ENCODE measurements at places on chromosomes 12 and 14.

DNA sequence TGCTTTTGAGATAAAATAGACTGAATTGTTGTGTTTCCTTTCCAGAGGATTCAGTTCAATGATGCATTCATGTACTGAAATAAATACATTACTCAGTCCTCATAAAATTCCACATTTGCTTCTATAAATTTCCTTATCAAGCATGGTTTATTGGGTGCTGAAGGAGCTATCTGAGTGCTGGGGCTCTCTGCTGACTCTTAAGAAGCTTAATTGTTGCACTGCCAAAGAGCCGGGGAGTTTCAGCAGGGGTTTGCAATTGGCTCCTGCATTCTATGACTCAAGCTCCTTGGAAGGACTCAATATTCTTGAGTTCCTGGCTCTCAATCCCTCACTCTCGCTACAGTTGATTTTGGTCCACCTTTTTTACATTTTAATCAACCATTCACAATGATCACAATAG lies 69.8 kb upstream of the PYGL start:
- no peak overlapping the region for H3K4me3 ChIP-seq
- H3K36me3 ChIP-seq = no peaks in the 10 kb centered on the region
- H3K4me1 ChIP-seq = peaks cover 3% of the 10 kb centered on the region
- no peak overlapping the region for H3K27ac ChIP-seq
- no peak for DNase-seq

- H3K27me3 ChIP-seq = no peaks in the 10 kb centered on the region
- no peak for DNase-seq
- no peaks in the 10 kb centered on the region for H3K4me1 ChIP-seq
- no peak overlapping the region for H3K4me3 ChIP-seq
- H3K27ac ChIP-seq = no peak overlapping the region
Measured at GRCh38 chr12:62762645-62763044, 172.3 kb downstream of the PPM1H start.

GRCh38 chr14:75343911-75344310 lies 65.3 kb downstream of the FOS start:
- H3K4me3 ChIP-seq = no peak overlapping the region
- no peak for DNase-seq
- no peaks in the 10 kb centered on the region for H3K27me3 ChIP-seq
- H3K4me1 ChIP-seq = peaks cover 4% of the 10 kb centered on the region

DNA sequence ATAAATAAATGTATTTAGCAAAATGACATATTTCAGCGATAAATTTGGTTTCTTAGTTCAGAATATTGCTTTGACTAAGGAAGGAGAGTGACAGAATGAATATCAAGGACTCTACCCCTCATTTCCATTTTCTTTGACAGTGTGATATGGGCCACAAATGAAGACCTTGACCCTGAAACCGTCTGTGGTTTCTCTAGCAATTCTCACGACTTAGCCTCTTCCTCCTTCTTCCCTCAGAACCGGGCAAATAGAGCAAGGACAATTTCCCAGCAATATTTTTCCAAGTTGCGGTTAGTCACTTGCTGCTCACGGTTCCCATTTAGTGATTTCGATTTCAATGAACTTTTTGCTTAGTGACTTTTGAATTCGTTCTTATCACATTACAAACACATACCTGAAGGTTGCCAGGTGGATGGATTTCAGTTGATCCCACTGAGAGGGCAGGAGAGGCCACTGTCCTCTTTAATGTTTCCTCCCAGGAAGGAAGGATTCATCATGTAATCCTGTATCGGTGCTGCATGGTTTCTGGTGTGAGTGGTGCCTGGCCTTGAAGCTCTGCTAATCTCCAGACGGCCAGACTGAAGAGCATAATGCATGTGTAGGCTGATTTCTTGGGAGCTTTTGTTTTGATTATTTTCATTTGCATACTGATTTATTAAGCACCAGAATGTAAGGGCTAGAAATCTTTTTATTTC lies 77.6 kb downstream of the CHST11 start:
- H3K27me3 ChIP-seq = no peaks in the 10 kb centered on the region
- no peaks in the 10 kb centered on the region for H3K36me3 ChIP-seq
- H3K27ac ChIP-seq = no peak overlapping the region
- no peak for DNase-seq

GRCh38 chr12:130704606-130705005 lies 11.5 kb downstream of the RIMBP2 start:
- H3K4me1 ChIP-seq = no peaks in the 10 kb centered on the region
- no peaks in the 10 kb centered on the region for H3K36me3 ChIP-seq
- DNase-seq = no peak
- no peak overlapping the region for H3K4me3 ChIP-seq

DNA sequence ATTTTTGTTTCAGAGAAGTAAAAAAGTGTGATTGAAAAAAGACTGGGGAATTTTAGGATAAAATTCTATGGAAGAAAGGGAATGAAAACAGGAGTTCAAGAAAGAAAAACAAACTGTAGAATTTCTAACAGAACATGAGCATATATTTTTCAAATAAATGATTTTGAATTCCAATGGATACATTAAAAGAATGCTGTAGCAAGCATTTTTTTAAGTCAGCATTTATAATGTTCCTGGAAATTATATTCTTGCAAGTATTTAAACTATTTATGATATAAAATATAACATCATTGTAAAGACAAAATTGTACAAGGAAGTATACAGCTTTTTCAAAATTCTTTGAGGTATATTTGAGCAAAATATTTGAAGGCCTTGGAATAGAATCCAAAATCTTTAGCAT lies 450.7 kb downstream of the AEBP2 start:
- H3K36me3 ChIP-seq = no peaks in the 10 kb centered on the region
- H3K27me3 ChIP-seq = no peaks in the 10 kb centered on the region
- DNase-seq = no peak
- no peak overlapping the region for H3K4me3 ChIP-seq

DNA sequence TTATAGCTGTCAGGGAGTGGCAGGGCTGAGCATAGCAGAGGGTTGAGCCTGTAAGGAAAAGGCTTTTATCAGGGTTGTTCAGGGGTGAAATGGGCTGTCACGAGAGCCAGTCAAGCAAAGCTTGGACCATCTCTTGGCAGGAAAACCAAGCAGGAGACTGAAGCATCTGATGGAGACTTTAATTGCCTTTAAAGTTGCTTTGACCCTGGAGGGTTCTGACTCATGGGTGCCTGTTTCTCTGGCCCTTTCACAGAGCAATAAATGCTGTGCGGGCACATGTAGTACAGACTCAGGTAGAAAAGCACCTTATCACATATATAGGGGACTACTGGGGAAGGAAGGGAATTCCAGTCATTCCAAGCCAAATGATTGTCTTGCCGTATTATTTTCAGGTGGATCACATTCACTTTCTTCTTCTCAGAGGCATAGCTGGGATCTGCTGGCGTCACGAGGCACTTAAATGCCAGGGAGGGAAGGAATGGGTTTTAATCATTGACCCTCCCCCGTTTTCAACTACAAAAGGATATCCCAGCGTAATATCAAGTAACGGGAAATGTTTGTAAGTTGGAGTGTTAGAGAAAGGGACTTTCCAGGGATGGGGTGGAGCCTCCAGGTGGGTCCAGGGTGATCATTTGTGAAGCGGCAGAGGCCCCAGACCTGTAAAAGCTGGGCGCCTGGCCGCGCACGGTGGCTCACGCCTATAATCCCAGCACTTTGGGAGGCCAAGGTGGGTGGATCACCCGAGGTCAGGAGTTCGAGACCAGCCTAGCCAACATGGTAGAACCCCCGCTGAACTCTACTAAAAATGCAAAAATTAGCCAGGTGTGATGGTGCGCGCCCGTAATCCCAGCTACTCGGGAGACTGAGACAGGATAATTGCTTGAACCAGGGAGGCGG lies 34.9 kb downstream of the PLEKHD1 start:
- no peaks in the 10 kb centered on the region for H3K27me3 ChIP-seq
- no peak overlapping the region for H3K27ac ChIP-seq
- no peaks in the 10 kb centered on the region for H3K4me1 ChIP-seq
- no peak overlapping the region for H3K4me3 ChIP-seq

GRCh38 chr14:64963611-64964010 lies 8.5 kb downstream of the RAB15 start:
- no peaks in the 10 kb centered on the region for H3K4me1 ChIP-seq
- no peak for DNase-seq
- no peaks in the 10 kb centered on the region for H3K27me3 ChIP-seq
- no peak overlapping the region for H3K27ac ChIP-seq

GRCh38 chr12:98954506-98954905 lies 309.4 kb downstream of the APAF1 start:
- H3K36me3 ChIP-seq = no peaks in the 10 kb centered on the region
- H3K4me3 ChIP-seq = no peak overlapping the region
- H3K27ac ChIP-seq = no peak overlapping the region
- no peak for DNase-seq
- no peaks in the 10 kb centered on the region for H3K4me1 ChIP-seq

DNA sequence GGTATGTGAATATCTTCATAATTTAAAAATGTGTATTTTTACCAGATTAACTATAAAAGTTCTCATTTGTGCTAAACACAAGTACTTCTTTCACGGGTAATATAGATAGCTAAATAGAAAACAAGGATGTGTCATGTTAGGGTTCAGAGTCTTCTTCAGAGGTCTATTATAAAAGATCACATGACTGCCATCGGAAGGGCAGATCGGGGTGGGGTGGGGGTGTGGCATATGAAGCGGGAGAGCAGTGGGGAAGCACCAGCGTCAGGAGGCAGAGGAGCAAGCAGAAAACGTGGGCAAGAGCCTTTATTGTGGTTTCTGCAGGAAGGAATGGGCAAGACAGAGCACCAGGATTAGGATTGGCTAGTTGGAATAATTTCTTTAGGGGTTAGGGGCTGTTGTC lies 63.7 kb upstream of the DNM1L start:
- DNase-seq = no peak

- no peak overlapping the region for H3K4me3 ChIP-seq
- no peaks in the 10 kb centered on the region for H3K36me3 ChIP-seq
- DNase-seq = no peak
- H3K27ac ChIP-seq = no peak overlapping the region
Measured at GRCh38 chr12:25197608-25198007, 2.6 kb downstream of the ETFRF1 start.

DNA sequence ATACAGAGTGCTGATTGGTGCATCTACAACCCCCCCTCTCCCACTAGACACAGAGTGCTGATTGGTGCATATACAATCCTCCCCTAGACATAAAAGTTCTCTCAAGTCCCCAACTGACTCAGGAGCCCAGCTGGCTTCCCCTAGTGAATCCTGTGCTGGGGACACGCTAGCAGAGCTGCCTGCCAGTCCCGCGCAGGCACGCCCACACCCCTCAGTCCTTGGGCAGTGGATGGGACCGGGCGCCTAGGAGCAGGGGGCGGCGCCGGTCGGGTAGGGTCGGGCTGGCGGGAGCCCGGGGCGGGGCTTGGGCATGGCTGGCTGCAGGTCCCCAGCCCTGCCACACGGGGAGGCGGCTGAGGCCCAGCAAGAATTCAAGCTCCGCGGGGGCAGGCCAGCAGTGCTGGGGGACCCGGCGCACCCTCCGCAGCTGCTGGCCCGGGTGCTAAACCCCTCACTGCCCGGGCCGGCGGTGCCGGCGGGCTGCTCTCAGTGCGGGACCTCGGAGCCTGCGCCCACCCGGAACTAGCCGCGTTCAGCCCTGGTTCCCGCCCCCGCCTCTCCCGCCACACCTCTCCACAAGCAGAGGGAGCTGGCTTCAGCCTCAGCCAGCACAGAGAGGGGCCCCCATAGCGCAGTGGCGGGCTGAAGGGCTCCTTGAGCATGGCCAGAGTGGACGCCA lies 64.3 kb upstream of the DDHD1 start:
- no peaks in the 10 kb centered on the region for H3K27me3 ChIP-seq
- no peaks in the 10 kb centered on the region for H3K4me1 ChIP-seq
- H3K27ac ChIP-seq = peak overlapping the region; percentile 27
- no peaks in the 10 kb centered on the region for H3K36me3 ChIP-seq

- H3K4me1 ChIP-seq = peaks cover 15% of the 10 kb centered on the region
- no peaks in the 10 kb centered on the region for H3K36me3 ChIP-seq
- H3K27me3 ChIP-seq = no peaks in the 10 kb centered on the region
- no peak overlapping the region for H3K4me3 ChIP-seq
Measured at GRCh38 chr14:51395361-51395849, 155.4 kb downstream of the TMX1 start.

All from ascending aorta (tissue), 2 donors.